ENCODE measurements at places on chromosomes 2 and 18.

GRCh38 chr2:100614455-100615000, 51.7 kb downstream of the PDCL3 start:
- no peak for DNase-seq

GRCh38 chr2:117917223-117917917, 96.5 kb downstream of the CCDC93 start:
- no peak for DNase-seq

GRCh38 chr18:12336887-12337286, 28.8 kb downstream of the TUBB6 start:
- DNase-seq: no peak

- DNase-seq: no peak
Observed at GRCh38 chr2:73260338-73260984, 23.8 kb downstream of the FBXO41 start.

- DNase-seq: no peak
Observed at GRCh38 chr2:222102575-222103349, 196.0 kb downstream of the PAX3 start.

- no peak for DNase-seq
Observed at GRCh38 chr2:36789181-36789804, 92.8 kb downstream of the VIT start.

DNA sequence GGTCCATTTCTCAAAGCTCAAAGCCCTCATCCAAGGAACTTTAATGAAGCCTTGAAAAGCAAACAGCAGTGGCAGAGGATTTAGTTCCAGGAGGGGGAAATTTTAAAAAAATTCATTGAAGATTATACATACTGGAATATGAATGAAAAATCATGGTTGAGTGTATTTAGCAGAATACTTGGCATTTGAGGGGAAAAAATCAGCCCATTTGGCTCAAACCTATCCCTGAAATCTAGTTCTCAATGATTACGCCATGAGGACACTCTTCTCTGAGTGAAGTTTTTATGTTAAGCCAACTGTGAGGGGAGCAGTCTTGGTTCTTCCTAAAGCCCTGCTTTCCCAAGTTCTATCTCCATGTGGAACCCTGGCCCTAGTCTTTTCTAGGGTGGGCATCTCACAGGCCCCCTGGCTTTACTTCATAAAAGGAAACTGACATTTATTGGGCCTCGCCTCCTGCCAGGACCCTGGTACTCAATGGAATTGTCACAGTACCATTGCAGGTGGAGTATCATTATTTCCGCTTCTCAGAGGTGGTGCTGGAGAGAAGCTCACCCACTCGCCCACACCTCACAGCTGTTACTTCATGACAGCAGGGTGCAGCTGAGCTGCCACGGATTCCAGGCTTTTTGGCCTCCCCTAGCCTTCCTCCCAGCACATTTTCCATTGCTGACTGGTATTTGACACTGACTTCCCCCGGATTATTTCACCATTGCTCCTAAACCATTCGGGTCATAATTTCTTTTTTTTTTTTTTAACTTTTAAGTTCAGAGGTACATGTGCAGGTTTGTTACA, 56.8 kb downstream of the NXPH2 start:
- no peak for DNase-seq

GRCh38 chr2:152693033-152693432, 24.2 kb downstream of the PRPF40A start:
- DNase-seq: no peak

GRCh38 chr18:23871410-23871809, 143.1 kb upstream of the TTC39C start:
- DNase-seq: no peak

DNA sequence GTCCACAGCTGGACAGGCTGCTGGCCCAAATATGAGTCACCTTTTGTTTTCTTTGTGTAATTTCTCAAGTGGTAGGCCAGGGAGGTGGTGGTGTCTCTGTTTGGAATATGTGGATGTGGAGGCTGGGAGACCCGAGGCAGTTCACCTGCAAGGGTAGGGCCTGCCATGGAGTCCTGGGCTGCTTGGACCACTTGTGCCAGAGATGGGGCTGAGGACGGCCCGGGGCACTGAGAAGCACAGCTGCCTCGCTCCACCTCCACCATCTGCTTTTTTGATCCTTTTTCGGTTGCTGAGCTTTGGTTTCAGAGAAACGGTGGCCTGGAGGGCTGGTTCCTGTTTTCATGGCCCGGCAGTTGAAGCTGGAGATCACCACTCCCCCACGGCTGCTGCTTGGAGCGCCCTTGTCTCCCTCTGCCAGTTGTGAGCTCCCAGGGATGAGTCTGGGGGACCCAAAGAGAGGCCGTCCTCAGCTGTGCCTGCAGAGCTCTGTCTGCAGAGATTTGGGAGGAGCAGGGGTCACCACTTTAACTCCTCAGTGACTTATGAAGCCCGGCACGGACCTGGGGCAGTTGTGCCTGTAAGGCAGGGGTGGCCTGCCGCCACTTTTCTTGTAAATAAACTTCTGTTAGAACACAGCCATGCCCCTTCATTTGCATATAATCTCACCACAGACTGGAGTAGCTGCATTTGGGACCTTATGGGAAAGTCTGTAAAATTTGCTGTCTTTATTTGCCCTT, 67.6 kb upstream of the MCFD2 start:
- DNase-seq: no peak

- no peak for DNase-seq
Observed at GRCh38 chr18:74436158-74436769, 20.8 kb downstream of the DIPK1C start.

DNA sequence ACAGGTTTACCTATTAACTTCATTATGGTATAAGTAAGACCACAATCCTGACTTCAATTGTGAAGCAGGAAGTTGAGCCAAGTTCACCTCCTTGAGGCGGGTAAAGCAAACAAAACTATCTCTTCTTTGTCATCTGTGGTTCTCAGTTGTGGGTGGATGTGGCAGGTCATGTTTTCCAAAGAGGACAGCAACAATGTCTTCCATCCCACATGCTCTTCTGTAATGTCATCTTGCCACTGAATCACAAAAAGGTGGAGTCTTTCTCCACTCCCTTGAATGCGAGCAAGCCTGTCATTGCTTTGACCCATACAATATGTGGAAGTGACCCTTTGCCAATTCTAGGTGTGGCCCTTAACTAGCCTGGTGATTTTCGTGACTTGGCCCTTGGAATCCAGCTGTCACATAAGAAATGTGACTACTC, 98.7 kb downstream of the GRB14 start:
- DNase-seq: no peak

DNA sequence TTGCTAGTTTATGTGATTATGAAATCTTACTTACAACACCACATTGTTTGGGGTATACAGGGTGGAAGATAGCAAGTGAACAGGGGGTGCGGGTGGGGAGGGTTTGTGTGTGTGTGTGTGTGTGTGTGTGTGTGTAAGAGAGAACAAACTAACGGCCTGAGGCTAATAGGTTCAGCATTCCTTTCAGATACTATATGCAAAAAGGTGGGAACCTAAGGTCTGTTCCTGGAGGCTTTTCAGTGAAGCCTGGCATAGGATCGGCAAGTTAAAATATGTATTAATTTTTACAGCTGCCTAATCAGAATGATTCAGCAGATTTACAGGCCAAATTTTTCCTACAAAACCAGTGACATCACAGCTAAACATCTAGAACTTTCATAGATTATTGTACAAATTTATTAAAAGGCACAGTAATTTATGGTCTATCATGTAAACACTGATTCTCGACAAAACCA, 7.6 kb upstream of the SPDYA start:
- no peak for DNase-seq

- DNase-seq: no peak
Observed at GRCh38 chr2:119536707-119537106, 7.5 kb upstream of the CFAP221 start.

- no peak for DNase-seq
Observed at GRCh38 chr2:127820080-127820668, 9.2 kb upstream of the WDR33 start.

GRCh38 chr2:11214770-11215169, 59.5 kb downstream of the SLC66A3 start:
- DNase-seq: no peak

DNA sequence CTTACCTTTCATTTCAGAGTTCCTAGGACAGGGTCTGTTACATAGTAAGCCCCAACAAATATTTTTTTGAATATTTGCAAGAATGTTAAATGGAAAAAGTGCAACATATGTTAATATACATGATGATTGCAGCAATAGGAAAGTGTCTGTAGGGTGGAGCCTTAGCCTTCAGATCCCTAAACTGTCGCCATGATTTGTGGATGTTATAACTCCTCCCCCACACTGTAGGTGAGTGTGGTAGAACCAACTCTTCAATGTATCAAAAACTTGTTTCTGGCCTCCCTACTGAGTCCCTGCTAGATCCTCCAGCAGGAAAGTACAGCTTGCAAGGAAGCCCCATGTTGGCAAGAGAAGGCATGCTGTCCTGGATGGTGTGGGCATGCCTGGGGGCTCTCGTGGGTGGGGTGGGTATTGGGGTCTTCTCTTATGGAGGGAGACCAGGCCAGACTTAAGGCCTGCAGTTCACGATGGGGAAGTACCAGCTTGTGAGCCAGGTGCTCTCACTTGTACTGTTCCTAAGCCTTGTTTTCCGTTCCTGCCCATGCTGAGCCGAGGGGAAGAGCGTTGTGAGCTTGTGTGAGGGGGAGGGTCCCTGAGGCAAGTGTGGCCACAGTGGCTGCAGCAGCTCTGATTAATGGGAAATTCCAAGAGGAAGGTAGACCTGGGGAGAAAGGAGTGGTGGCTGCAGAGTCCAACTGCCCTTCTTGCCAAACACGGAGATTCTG, 11.4 kb downstream of the FHOD3 start:
- DNase-seq: no peak

DNA sequence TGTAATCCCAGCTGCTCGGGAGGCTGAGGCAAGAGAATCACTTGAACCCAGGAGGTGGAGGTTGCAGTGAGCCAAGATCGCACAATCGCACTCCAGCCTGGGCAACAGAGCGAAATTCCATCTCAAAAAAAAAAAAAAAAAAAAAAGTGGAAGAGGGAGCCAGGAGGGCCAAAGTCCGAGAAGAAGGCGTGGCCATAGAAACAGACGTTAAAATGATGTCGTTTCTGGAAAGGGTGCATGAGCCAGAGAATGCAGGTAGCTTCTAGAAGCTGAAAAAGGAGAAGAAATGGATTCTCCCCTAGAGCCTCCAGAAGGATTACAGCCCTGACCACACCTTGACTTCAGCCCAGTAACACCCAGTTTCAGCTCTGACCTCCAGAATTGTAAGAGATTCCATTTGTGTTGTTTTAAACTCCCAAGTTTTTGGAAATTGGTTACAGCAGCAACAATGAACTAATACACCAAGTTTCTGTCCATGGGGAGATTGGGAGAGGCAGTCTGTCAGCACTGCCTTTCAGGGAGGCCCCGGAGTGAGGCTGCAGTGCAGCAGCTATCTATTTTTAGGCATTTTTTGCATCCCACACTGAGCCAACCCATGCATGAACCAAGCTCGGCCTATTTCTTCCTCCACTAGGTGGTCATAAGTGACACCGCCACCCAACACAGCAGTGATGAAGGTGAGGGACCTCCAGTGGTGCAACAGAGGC, 14.2 kb upstream of the TRAF3IP1 start:
- DNase-seq: no peak

DNA sequence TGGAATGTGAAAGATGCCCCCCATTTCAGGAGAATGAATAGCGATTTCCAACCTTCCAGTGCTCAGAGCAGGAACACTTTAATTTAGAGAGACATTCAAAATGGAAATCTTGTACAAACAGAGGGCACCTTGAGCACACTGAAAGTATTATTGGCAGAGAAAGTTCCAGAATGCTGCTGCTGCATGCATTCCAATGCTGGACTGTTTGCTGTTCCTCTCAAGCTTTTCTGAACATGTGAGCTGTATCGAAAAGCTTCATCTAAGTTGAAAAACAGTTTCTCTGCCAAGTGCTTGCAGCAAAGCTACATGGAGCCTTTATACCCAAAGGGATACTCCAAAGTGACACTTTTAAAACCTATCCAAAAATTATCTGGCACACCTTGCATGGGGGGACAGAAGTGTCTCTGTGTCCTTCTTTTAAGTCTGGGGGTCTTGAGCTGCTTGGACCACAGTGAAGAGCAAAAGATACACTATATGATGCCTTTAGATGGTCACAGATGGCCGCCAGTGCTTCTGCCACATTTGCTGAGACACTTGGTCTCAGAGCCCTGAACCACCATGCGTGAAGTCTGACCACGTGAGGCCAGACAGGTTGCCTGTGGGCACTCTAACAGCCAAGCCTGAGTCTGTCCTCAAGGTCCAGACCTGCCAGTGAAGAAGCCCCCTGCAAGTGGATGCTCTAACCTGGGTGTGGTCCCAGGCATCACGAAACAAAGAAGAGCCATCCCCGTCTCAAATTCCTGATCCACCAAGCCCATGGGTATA, 18.8 kb downstream of the UXS1 start:
- no peak for DNase-seq

DNA sequence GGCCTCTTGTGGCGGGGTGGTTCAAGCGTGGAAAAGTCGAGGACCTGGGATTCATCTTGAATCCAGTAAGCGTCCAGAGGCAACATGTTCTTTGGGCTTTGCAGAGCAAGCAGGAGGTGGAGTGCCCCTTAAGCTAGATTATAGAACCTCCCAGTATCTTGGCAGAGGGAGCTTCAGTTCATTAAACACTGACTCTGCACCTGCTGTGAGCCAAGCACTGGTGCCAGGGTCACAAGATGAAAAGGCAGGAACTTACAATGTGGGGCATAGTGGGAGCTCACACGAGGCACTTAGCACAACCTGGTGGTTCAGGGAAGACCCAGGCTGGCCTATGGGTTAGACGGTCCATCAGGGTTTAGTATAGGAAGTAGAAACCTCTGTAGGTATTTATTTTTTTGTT, 7.4 kb upstream of the FZD5 start:
- no peak for DNase-seq

- DNase-seq: no peak
Observed at GRCh38 chr2:28981016-28981441, at the start of gene TOGARAM2. Gene TOGARAM2, plus strand, starts transcription at chr2:28981298. Its CDS starts 13,537 bp downstream, at chr2:28994835.

DNA sequence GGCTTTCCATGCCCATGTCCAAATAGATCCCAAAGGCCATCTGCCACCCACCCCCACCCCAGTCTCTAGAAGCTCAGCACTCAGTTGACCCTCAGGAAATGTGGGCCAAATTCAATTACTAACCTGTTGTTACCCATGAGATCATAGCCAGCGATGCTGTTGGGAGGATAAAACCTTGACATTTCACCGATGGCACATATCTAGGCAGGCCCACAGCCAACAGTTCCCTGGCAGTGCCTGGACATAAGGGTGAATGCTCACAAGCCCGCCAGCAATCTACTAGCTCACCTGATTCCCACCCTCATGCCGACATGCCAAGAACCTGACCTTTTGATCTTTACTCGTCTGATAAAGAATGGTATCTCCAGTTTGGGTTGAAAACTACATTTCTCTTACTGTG, 11.8 kb upstream of the ACOXL start:
- DNase-seq: no peak

GRCh38 chr2:54559006-54559445, 102.9 kb downstream of the SPTBN1 start:
- no peak for DNase-seq

DNA sequence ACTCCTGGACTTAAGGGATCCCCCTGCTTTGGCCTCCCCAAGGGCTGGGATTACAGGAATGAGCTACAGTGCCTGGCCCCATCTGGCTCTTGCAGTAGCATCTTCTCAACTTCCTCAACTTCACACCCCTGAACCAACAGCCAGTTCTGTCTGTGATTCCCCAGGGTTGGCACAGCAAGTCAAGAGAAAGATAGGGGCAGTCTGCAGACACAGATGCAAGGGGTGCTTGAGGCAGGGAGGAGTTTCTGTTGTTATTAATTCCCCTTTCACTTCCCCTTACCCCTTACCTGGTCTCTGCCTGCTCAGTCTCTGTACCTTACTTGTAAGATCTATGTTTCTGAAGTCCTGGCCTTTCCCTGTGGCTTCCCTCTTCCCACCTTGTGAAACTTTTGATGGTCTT, 54.1 kb upstream of the MEX3C start:
- DNase-seq: no peak
